Fibroblast of villous mesenchyme (primary cell): ENCODE measurements at places on chromosomes 7 and 10. TPM values are rescaled to one million over a fixed set of nuclear protein-coding genes. Genes with fewer than 3 reads are reported as not detected.

ANTXRL gene
- total RNA-seq, result not detected in 2 replicates

CYP26C1 gene
- not detected in 2 replicates for total RNA-seq

SPDYE9 gene
- not detected in 2 replicates for total RNA-seq

POM121 gene
- total RNA-seq, result 6.4 and 6.9 TPM in 2 replicates

FEZF1 gene
- total RNA-seq, result not detected in 2 replicates

RELN gene
- total RNA-seq, result under 0.01 and 0.97 TPM in 2 replicates

INSYN2A gene
- total RNA-seq, result under 0.01 TPM in 2 replicates

CFAP69 gene
- total RNA-seq, result 1.6 and 2.6 TPM in 2 replicates

MYL7 gene
- 0.43 TPM in 1 of 2 replicates, not detected in the other for total RNA-seq

ARMH3 gene
- 7.7 and 10.4 TPM in 2 replicates for total RNA-seq

CYP3A7 gene
- total RNA-seq, result not detected in 2 replicates

CALCR gene
- total RNA-seq, result under 0.01 TPM in 1 of 2 replicates, not detected in the other

FOXI2 gene
- total RNA-seq, result not detected in 2 replicates

LEP gene
- not detected in 2 replicates for total RNA-seq

ATG9B gene
- total RNA-seq, result under 0.01 and 0.32 TPM in 2 replicates

OR2A42 gene
- under 0.01 TPM in 2 replicates for total RNA-seq

NRCAM gene
- 0.97 and 1.3 TPM in 2 replicates for total RNA-seq

CFAP70 gene
- total RNA-seq, result 0.32 and 0.43 TPM in 2 replicates

TMEM196 gene
- total RNA-seq, result not detected in 2 replicates

CCDC3 gene
- 0.43 and 1.3 TPM in 2 replicates for total RNA-seq

BUD31 gene
- total RNA-seq, result 101 and 170 TPM in 2 replicates

FAM25A gene
- total RNA-seq, result not detected in 2 replicates

TNPO3 gene
- total RNA-seq, result 55.4 and 60.9 TPM in 2 replicates

KLF14 gene
- under 0.01 TPM in 2 replicates for total RNA-seq

CCZ1 gene
- 71.2 and 73.1 TPM in 2 replicates for total RNA-seq

UPP1 gene
- total RNA-seq, result 25.9 and 34.5 TPM in 2 replicates
